Caudate nucleus (tissue), 63 donors: ENCODE measurements at places on chromosomes 3 and 15.

- no peak for DNase-seq
Measured at GRCh38 chr3:107346564-107346963, 30.7 kb upstream of the CCDC54 start.

- no peak for DNase-seq
Measured at GRCh38 chr3:49462222-49462621, 7.8 kb upstream of the DAG1 start.

DNA sequence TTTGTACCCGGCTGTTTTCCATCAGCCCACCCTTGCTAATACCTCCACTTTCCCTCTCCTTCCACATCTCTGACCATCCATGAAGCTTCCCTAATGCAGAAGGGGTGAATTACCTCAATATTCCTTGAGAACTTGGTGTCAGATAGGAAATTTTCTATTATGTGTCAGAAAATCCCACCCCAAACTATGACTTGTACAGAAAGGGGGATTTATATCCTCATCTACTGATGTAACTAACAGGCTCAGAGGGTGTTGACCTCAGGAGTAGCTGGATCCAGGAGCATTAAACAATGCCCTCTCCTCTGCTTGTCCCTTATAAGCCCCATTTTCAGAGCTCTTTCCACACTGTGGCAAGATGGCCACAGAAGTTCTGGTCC, 242.8 kb upstream of the TLE3 start:
- DNase-seq, result no peak

DNA sequence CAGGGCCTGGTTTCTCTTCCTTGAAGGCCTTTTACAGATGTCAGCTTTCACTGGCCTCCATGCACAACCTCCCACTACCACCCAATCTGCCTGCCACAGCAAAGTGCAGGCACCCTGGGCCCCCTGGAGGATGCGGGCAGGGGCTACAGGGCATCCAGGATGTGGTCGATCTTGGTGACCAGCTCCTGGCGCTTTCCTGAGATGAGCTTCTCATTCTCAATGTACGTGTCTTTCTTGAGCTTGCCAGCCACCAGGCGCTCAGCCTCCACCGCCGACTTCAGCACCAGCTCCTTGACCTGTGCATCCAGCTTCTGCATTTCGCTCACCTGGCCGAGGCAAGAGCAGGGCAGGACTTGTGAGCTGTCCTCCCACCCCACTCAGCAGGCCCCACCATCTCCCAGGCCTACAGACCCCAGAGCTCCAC, 30.3 kb downstream of the RPN1 start:
- DNase-seq, result no peak

DNA sequence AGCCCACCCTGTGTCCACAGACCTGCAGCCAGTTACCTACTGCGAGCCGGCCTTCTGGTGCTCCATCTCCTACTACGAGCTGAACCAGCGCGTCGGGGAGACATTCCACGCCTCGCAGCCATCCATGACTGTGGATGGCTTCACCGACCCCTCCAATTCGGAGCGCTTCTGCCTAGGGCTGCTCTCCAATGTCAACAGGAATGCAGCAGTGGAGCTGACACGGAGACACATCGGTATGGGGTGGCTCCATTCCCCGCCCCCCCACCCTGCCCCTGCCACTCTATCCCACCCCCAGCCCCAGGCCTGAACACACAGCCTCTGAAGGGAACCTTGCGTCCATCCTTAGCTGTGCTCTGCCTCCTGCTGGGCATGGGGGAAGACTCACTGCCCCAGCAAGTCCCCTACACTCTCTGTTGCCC, 73.2 kb downstream of the AAGAB start:
- no peak for DNase-seq

DNA sequence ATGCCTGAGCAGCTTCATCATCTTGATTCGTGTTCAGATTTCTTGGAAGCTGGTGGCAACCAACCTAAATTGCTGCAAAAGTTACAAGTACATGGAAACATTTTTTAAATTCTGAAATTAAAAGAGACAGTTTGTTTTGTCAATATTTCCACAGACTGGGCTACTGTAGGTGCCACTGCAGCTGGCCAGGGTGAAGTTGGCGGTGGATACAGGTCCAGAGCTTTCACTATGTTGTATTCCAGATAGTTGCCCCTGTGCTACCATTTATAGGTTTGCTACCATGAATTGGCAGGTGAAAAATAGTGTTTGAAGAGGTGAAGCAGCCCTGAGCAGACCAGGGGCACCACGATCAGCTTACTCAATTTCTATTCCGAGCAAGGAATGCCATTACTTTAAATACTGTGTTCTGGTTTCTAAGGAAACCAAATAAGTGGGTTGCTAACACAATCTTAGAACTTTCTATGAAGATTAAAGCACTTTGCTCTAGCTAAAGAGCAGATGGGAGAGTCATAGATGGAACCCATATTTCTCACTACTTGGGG, 21.2 kb upstream of the SHC4 start:
- no peak for DNase-seq

DNA sequence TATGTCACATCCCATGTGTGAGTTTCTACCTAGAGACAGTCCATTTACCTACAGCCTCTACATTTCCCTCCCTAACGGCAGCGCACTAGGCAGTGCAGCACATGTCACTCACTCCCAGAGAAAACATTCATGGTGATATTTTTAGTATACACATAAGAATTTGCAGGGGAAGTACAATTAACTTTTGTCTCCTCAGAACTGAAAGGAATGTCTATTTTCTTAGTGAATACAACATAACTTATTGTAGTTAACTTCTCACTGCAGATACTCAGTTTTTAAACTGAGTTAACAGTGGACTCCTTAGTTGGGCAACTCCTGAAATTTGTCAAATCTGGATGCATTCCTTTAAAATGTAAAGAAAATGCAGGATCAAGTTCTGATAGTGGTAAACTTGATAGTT, 4.5 kb upstream of the ZBTB47 start:
- DNase-seq, result no peak

- DNase-seq, result no peak
Measured at GRCh38 chr3:18531662-18532061, 106.5 kb upstream of the SATB1 start.

DNA sequence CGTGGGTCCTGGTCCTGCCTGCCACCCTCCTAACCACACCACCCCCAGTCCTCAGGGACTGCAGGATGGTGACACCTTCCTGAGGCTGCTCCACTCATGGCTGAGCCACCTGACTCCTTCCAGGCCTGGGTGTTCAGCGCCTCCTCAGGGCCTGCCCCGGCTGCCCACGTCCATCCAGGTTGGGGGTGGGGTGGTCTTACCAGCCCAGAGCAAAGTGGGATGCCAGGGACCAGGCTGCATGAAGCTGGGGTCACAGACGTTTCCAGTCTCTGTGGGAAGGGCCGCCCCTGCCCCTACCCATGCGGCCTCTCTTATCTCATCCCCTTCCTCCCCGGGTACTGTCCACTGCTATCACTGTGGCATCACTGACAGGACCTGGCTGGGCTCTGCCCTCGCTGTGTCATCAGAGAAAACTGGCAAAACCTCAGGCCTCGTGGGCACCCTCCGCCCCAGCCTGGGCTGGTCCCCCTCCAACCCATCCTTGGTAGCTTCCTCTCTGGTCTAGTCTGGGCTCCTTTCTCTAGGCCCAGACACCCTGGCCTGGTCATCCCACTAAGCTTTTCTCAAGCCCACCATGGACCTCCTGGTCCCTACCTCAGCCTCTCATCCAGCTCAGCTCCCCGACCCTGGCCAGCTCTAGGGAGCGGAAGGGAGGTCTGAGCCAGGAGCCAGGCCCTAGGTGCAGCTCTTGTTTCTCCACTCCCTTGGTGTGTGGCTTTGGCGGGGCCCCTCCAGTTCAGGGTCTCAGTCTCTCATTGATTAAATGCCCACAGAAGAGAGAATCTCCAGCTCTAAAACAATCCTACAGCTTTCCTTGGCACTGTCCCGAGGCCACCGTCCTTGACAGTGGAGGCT, 32.9 kb downstream of the WNT7A start:
- no peak for DNase-seq

DNA sequence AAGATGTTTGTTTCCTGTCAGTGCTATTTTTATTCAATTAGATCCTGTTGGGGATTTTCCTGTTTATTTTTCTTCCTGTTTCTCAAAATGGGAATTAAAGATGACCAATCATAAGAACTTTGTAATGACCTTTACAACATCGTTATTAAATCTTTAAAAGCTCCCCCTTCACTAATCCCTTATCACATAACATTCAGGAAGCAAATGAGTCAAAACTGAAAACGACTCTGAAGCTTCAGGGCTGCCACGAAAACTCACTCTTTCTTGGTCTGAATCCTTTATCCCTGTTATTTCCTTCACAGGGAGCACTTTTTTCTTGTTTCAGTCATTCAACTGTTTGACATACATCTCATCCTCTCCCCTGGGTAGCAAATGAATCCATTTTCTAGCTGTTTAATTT, 75.8 kb upstream of the MB21D2 start:
- no peak for DNase-seq

- no peak for DNase-seq
Measured at GRCh38 chr3:195036574-195036973, 234.4 kb downstream of the XXYLT1 start.

GRCh38 chr15:48784756-48785155, 26.1 kb downstream of the CEP152 start:
- no peak for DNase-seq

DNA sequence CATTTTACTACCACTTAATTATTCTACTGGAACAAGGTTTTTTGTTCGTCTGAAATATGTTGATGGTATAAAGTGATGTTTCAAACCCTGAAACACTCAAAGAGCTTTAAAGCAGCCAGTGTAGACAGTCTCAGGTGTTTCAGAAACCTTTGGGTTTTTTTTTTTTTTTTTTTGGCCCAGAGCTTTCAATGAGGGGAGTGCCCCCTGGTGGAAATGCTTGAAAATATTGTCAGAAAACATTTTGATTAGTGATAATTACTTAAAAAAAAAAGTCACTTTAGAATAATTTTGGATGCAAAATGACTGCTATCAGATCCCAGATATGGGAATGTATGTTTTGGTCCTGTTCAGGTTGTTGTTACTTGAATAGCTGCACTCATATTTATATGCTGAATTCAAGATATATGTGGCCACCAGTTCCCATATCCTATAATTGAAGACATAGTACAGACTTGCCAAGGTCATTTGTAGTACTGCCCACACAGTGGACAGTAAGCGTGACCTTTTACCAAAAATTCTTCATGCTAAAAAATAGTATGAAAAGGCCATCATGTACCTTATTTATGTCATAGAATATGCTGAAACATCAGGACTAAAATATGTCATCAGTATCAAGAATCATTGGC, 35.9 kb downstream of the SATB1 start:
- DNase-seq, result no peak

- DNase-seq, result no peak
Measured at GRCh38 chr3:38115645-38116427, 21.1 kb downstream of the ACAA1 start.

DNA sequence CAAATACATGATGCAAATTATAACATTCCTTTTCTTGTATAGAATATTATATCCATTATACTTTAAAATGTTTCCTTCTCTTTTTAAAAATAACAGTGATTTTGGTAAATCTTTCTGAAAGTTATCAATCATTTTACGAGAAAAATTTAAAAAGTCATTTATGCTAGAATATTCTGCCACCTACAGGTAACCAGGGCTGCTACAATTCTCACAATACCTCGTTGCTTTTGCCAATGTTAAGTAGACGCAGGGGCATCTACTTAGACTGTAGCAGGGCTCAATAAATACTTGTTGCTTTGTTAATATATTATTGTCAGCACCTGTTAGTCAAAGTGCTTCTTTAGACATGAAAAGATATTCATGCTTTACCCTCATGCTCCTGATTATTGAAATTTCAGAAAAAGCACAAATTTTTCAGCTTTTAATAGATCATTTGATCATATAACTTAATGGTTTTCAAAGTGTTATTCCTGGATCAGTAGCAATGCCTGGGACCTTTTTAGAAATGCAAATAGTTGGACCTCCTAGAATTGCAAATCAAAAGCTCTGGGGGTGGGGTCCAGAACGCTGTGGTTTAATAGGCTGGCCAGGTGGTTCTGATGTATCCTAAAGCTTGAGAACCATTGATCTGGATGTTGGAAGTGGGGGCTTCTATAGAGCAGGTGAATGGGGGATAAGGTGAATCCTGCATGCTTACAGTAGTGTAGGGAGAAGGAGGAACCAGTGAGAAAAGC, 223.6 kb upstream of the PDZRN3 start:
- DNase-seq, result no peak

GRCh38 chr3:94626573-94626972, 563.7 kb downstream of the NSUN3 start:
- DNase-seq, result no peak

- no peak for DNase-seq
Measured at GRCh38 chr15:29132735-29133181, 136.9 kb downstream of the NSMCE3 start.

DNA sequence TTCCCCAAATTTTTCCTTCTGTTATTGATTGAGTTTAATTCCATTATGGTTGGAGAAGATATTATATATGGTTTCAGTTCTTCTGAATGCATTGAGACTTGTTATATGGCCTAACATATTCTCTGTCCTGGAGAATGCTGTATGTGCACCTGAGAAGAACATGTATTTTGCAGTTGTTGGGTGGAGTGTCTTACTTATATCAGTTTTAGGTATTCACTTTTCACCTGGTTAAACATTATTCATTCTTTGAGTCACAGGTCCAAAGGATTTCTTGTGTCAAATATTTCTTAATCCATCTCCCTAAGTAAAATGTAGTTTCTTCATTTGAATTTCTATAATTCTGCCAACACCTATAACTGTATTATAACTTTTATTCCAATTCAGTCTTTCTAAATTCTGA, 17.8 kb downstream of the ACKR2 start:
- no peak for DNase-seq

DNA sequence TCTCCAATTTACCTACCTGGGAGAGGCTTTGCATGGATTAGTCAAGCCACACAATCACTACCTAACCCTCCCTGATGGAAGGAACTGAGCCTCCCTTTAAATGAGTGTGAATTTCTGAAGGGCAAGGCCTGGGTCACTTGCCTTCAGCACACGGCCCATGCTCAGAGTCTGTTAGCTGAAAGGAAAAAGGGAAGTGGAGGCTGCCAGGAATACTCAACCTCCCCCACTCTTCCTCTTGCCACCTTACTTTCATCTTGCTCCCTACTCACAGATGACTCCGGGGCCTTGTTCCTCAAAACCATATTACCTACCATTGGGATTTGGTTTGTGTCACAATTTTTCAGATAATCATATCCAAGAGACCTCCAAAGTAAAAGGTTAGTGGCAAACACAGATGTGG, 220.0 kb downstream of the ABHD5 start:
- no peak for DNase-seq

GRCh38 chr3:112391648-112392047, 58.7 kb downstream of the CD200 start:
- DNase-seq, result no peak

DNA sequence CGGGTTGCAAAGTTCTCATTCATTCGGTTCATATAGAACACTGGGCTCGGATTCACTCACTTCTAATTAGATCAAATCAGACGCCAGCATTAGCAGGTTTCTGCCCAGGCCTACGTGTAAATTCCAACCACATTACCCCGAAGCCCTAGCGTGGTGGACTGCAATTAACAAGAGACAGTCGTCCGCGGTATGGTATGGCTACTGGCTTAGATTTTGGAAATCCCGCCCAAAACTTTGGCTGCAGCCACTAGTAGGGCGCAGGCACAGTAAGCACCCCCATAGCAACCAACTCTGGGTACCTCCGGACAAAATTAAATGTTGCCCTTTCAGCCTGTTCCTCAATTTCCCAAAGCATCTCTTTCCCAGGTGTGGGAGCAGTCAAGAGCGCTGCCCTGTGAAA, 771 bp downstream of the RARRES1 start:
- no peak for DNase-seq

GRCh38 chr3:174644287-174644686, 214.8 kb upstream of the NAALADL2 start:
- DNase-seq, result no peak
